Activated CD8-positive, alpha-beta memory T cell treated with anti-CD3 and anti-CD28 coated beads for 24 hours (primary cell): ENCODE measurements at places on chromosomes 3 and 15.

- DNase-seq: peak; percentile 7
Measured at GRCh38 chr15:80604583-80605575, 90.2 kb upstream of the ABHD17C start.

- no peak for DNase-seq
Measured at GRCh38 chr15:22954798-22955543, 25.2 kb downstream of the CYFIP1 start.

DNA sequence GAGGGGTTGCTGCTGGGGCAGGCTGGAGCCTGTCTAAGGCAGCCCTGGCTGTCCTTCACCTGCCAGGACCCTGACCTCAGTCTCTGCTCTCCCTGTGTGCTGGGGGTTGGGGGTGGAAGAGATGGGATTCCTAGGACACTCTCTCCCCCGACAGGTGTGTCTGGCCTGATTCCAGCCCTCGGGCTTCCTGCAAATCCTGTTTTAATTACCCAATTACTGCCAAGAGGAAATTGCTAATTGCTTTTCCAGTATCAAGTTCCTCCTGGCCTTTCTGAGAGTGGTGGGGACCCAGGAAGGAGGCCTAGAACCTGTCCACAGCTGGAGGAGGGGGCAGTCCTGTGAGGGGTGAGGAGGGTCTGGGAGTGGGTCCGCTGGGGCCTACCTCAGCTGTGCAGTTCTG lies 15.8 kb downstream of the PLXNA1 start:
- DNase-seq: no peak

- no peak for DNase-seq
Measured at GRCh38 chr3:52303811-52304210, 12.3 kb upstream of the DNAH1 start.

GRCh38 chr3:156859578-156859977 lies 33.4 kb downstream of the LEKR1 start:
- no peak for DNase-seq

GRCh38 chr3:123163141-123163540 lies 38.6 kb upstream of the SEC22A start:
- peak; percentile 42 for DNase-seq

DNA sequence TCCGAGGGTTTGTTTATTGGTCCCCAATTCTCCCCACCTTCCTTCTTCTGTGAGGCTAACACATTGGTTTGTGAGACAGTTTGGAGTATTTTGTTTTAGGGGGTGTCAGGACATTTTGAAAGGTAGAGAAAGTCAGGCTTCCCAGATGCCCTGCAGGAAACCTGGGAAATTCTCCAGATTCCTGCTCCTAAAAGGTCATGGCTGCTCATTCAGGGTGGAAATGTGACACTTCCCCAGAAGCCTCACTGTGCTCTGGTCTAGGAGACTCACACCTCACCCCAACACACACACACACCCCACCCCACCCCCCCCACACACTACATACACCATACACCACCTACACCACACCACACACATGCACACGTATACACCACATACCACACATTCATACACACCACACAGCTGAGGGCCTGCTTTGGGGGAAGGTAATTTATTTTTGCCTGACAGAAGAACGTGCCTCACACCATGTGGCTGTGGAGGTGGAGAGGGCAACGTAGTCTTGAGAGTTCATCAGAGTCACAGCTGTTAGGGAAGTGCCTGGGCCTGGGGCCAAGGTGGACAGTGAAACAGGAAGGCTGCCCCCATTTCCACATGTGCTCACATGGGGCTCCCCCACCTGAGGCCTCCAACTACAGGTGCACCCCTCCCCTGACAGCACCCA lies 40.4 kb upstream of the LIMD1 start:
- DNase-seq: no peak
